ENCODE measurements at places on chromosomes 12 and 14. TPM values are rescaled to one million over a fixed set of nuclear protein-coding genes. Genes with fewer than 3 reads are reported as not detected.

DNA sequence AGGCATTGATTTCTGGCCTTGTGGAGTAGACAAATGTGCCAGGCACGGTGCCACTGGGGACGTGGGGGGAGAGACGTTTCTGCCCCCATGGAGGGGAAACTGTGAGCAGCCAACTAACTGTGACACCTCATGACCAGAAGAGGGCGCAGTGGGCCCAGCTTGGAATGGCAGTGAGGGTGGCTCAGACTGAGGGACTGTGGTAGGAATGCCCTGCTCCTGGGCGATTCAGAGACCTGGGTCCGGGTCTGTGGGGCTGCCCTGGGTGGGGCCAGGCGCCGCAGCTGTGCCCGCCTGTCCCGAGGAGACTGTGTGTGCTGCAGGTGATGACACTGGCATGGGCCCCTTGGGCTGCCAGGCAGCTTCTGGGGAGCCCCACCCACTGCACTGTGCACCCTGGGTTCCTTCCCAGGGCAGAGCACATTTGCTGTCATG is 60.6 kb downstream of the SLC25A47 start:
- no peak overlapping the region for H3K4me3 ChIP-seq
- peaks cover 11% of the 10 kb centered on the region for H3K36me3 ChIP-seq
- H3K4me1 ChIP-seq: peaks cover 40% of the 10 kb centered on the region
- no peaks in the 10 kb centered on the region for H3K27me3 ChIP-seq

- no peak overlapping the region for H3K4me3 ChIP-seq
- H3K4me1 ChIP-seq: no peaks in the 10 kb centered on the region
- no peaks in the 10 kb centered on the region for H3K27me3 ChIP-seq
- H3K27ac ChIP-seq: no peak overlapping the region
- no peak for DNase-seq
Observed at GRCh38 chr12:131990066-131990979, 40.6 kb downstream of the EP400 start.

Gene RAPGEF3
- 44.5 TPM for total RNA-seq

DNA sequence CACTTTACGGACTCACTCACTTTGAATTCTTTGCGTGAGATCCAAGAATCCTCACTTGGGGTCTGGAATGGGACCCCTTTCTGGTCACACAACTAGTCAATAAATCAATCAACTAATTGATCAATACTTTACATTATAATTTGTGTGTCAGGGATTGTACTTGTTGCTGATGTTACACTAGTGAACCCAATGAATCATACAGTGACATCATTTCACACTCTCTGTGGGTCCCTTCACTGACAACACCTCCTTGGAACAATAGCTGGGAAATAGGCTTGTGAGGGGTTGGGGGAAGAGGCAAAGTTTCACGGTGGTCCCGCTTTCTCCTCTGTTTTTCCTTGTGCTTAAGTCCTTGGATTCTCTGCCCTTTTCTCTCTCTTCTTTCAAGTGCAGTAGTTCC is 35.0 kb downstream of the TPH2 start:
- H3K4me3 ChIP-seq: no peak overlapping the region
- no peaks in the 10 kb centered on the region for H3K27me3 ChIP-seq
- DNase-seq: no peak

Gene BCL11B
- total RNA-seq: 2.3 TPM

GRCh38 chr12:6067152-6067916 is 57.1 kb downstream of the VWF start:
- no peaks in the 10 kb centered on the region for H3K27me3 ChIP-seq
- peak overlapping the region; percentile 33 for H3K27ac ChIP-seq
- no peak for DNase-seq
- H3K36me3 ChIP-seq: peaks cover 34% of the 10 kb centered on the region
- H3K4me3 ChIP-seq: no peak overlapping the region

Gene AICDA
- 0.77 TPM for total RNA-seq

Gene PIK3C2G
- 0.59 TPM for total RNA-seq

DNA sequence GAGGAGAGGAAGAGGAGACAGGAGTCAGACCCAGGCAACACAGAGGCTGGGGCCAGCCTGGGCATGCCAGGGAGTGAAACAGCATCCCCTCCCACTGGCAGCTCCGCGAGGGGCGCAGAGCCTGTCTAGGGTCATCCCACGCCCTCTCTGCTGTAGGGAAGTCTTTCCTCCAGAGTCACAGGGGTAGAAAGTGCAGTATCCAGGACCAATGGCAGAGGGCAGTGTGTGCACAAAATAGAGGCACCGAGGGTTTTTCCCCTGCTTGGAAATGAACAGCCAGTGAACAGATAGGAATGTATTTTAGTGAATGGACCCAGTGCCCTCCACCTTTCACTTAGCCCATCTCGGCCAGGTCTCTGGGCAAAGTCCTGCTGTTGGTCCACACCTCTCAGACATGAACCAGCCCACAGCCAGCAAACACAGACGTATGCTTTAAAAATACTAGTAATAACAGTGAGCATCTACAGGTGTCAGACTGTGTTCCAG is 9.4 kb upstream of the KRT74 start:
- no peak for DNase-seq
- H3K27ac ChIP-seq: no peak overlapping the region
- H3K36me3 ChIP-seq: no peaks in the 10 kb centered on the region

DNA sequence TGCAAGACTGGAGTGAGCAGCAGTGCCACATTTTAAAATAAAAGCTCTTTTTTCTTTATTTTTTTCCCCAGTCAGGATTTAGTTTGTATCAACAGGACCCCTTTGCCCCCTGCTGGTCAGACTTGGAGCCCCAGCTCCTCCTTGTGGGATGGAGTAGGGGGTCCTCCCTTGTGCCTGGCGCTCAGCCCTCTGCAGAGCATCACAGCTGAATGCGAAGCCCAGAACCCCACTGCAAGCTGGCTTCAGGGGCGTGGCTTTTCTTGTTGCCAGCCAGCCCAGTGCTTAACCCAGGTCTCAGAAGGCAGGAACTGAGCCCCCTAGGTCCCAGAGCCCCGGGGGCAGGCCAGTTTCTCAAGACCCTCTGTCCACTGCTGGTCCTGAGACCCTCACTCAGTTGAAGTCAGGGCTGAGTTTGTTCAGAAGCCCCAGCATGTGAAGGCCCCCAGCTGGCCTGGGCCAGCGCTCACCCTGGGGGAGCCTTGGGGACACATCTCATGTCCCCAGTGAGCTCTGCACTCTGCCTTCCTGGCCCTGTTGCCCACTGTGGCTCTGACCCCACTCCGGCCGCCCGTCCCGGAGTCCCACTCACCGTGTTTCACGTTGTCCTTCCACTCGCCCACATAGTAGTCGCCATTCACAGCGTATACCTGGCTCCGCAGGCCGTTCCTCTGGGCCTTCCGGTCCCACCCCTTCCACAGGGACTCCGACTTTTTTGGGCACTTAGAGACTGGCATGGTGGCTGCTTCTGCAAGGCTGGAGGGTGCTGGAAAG is 519 bp downstream of the MORN3 start:
- H3K27me3 ChIP-seq: no peaks in the 10 kb centered on the region
- no peaks in the 10 kb centered on the region for H3K36me3 ChIP-seq
- DNase-seq: no peak
- no peak overlapping the region for H3K4me3 ChIP-seq
- no peak overlapping the region for H3K27ac ChIP-seq

Gene PLEKHG7
- total RNA-seq: 1.6 TPM

Gene SERPINA12
- not detected for total RNA-seq

Gene ST8SIA1
- total RNA-seq: 9.1 TPM

Gene CCDC38
- total RNA-seq: 0.24 TPM

Gene PPP1CC
- 97.8 TPM for total RNA-seq

GRCh38 chr12:98645572-98646067 is 530 bp downstream of the APAF1 start:
- H3K4me3 ChIP-seq: peak overlapping the region; percentile 97
- no peak for DNase-seq
- H3K4me1 ChIP-seq: peaks cover 31% of the 10 kb centered on the region
- H3K27me3 ChIP-seq: no peaks in the 10 kb centered on the region
- peak overlapping the region; percentile 92 for H3K27ac ChIP-seq
